ENCODE measurements at places on chromosomes 5 and 9. TPM values are rescaled to one million over a fixed set of nuclear protein-coding genes. Genes with fewer than 3 reads are reported as not detected.

DNA sequence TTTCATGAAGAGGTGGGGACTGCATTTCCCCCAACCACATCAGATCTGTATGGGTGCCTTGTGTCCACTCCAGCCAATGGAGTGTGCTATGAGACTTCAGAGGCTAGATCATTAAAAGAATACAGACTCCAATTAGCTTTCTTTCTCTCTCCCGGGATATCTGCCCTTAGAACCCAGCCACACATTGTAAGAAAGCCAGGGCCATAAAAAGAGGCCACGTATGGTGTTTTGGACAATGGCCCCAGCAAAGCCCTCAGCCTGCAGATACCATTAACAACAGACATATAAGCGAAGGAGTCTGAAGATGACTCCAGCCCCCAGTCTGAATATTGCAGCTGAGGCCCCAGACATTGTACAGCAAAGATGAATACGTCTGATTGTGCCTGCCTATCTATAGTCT, 21.5 kb downstream of the IL6ST start:
- H3K4me1 ChIP-seq, result peaks cover 47% of the 10 kb centered on the region
- H3K27ac ChIP-seq, result no peak overlapping the region
- H3K27me3 ChIP-seq, result no peaks in the 10 kb centered on the region
- H3K4me3 ChIP-seq, result no peak overlapping the region

DNA sequence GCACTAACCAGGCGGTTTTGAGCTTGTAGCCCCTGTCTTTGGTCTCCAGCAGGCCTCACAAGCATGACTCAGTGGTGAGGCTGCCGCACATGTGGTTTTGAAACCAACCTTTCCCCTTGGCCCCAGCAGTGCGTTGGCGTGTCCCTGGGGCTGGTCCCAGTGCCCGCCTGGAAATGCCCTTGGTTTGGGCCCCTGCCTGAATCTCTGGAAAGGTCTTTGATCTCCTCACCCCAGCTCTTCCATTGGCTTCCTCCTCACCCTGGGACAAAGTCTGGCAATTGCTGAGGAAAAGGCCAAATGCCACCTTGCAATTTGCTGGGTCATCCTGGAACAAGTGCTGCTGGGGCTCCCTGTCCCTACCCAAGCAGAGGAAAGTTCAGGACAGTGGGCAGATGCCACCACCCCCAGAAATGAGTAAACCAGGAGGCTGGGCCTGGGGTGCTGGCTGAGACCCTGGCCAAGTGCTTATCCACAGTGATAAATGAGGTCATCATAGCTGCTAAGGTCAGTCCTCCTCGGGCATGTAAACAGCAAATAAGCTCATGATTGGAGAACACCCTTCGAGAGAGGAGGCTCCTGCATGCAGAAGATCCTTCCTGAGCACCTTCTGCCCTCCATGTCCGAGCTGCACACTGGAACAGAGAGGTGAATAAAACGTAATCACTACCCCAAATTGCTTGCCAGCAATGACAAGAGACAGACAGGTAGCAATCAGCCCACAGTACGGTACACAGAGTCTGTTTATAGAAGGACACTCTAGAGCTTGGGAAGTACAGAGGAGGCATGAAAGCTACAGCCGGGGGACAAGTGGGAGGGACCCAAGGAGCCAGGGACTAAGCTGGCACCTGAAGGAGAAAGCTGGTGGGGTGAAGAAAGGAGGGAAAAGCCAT, 98.9 kb upstream of the CPEB4 start:
- no peak overlapping the region for H3K27ac ChIP-seq
- no peaks in the 10 kb centered on the region for H3K27me3 ChIP-seq
- DNase-seq, result no peak
- no peaks in the 10 kb centered on the region for H3K4me1 ChIP-seq

DNA sequence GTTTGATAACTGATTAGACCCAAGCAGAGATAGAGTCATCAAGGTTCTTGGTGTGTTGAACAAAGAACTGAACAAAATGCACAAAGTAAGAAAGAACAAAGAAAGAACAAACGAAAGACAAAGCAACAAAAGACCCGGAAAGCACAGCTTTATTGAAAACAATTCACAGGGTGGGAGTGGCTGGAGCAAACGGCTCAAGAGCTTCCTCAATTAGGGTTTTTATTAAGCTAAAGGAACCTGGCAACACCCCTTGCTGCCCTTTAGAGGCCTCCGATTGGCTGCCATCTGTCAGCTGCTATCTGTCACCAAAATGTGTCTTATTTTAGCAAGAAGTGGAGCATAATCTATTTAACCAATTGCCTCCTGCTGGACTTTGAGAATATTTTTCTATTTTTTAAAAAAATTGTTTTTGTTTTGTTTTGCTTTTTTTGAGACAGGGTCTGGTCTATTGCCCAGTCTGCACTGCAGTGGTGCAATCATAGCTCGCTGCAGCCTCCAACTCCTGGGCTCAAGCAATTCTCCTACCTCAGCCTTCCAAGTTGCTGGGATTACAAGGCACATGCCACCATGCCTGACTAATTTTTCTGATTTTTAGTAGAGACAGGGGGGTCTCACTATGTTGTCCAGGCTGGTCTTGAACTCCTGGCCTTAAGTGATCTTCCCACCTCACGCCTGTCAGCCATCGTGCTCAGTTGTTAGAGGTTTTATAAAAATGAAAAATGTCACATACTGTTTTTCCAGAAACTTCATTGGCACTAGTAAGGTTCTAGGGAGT, 7.7 kb upstream of the ABO start:
- no peaks in the 10 kb centered on the region for H3K4me1 ChIP-seq
- peaks cover 5% of the 10 kb centered on the region for H3K27me3 ChIP-seq
- no peak overlapping the region for H3K27ac ChIP-seq
- no peak overlapping the region for H3K4me3 ChIP-seq

DNA sequence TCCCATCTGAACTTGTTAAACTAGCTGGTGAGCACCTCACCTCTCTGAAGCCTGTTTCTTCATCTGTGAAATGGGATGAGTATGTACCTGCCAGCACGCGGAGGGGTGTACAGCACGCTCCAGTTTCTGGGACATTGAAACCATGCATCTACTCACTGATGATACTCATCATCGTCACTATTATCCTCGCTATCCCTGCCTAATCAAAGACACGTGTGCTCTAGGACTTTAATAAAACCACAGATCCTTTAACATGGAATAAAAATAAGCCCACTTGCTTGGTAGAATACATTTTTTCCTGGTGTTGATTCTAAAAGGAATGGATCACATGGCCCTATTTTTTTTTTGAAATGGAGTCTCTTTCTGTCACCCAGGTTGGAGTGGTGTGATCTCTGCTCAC, 37.3 kb upstream of the POMT1 start:
- H3K27ac ChIP-seq, result no peak overlapping the region
- H3K27me3 ChIP-seq, result no peaks in the 10 kb centered on the region
- H3K36me3 ChIP-seq, result peaks cover 100% of the 10 kb centered on the region
- no peaks in the 10 kb centered on the region for H3K4me1 ChIP-seq
- DNase-seq, result no peak
- H3K4me3 ChIP-seq, result no peak overlapping the region

The FXN gene
- 2.4 TPM for total RNA-seq

The ORM2 gene
- total RNA-seq, result not detected
